ENCODE measurements at places on chromosomes 5 and 9.

DNA sequence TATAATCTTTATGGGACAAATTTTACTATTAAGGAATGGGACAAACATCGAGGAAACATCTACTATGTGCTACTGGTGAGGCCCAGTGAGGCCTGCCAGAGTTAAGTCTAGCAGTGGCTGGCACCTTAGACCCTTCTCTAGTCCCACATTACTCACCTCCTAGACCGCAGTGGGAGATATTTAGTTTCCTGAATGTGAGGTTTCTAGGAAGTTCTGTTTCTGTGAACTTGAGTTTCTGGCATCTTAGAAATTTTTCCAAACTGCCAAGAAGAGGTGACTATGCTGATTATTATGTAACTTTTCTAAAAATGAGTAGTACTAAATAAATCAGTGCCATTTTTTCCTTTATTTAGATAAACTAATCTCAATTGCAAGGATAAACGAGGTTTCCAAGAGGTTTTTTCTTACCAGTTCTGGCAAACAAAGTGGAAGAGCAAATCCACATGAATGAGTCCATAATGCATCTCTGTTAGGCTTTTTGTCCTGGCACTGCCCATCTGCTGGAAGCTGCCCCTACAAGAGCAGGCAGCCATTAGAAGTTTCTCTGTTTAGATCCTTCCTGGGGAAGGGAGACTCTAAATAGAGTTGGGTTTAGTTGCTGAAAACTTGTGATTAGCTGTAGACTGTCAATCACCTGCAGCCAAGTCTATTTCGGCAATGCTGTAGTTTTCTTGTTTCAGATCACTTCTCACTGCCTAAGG, 348.7 kb downstream of the MAN2A1 start:
- DNase-seq = no peak

- DNase-seq = no peak
Measured at GRCh38 chr9:70901746-70902145, 219.7 kb downstream of the TRPM3 start.

DNA sequence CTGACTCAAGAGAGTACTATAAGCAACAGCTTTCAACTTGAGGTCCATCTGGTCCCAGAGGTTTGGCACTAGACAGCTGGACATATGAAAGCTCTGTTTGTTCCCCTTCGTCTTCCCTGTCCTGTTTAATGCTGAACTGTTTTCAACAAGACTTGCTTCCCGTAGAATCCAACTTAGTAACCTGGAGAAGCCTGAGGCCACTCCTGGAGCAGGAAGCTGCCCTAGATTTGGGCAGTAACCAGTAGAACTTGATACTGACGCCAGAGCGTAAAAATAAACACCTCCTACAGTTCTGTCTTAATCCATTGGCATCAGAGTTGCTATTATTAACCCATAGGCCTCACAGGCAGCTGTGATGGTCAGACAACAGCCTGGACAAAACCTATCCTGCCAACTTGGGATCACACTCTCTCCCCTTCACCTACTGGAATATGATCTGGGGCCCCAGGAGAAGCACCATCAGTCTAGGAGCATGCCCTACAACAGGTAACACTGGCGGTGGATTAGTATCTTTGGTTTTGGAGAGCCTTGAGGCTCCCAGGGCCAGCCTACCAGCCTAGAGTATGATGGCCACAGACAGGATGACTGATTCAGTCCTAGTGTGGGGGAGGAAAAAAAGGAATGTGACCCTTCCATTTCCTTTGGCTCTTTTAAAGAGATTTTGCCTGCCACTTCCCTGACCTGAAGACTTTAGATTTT, 29.2 kb downstream of the RUSC2 start:
- DNase-seq = no peak

- no peak for DNase-seq
Measured at GRCh38 chr9:70260007-70260443, 1.2 kb downstream of the SMC5 start.

GRCh38 chr9:18473652-18474279, at the start of gene ADAMTSL1:
Gene ADAMTSL1 (plus strand): TSS chr9:18474153. CDS start chr9:18474233, 80 bp downstream.
- peak; percentile 77 for DNase-seq

DNA sequence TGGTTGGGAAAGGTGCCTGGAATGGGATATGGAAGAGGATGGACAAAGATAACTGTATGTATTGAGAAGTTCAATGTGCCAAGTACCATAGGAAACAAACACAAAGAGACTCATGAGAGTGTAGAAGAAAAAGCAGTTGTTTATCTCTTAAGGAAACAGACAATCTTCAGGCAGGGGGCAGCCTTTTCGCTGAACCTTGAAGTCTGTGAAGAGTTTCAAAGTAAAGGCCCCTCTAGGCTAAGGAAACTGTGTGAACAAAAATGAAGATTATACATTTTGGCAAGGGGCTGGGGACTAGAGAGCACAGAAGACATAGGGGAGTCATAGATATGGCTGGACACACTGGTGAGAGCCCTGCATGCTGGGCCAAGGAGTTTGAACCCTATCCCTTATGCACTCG, 27.5 kb upstream of the FRMPD1 start:
- DNase-seq = no peak

DNA sequence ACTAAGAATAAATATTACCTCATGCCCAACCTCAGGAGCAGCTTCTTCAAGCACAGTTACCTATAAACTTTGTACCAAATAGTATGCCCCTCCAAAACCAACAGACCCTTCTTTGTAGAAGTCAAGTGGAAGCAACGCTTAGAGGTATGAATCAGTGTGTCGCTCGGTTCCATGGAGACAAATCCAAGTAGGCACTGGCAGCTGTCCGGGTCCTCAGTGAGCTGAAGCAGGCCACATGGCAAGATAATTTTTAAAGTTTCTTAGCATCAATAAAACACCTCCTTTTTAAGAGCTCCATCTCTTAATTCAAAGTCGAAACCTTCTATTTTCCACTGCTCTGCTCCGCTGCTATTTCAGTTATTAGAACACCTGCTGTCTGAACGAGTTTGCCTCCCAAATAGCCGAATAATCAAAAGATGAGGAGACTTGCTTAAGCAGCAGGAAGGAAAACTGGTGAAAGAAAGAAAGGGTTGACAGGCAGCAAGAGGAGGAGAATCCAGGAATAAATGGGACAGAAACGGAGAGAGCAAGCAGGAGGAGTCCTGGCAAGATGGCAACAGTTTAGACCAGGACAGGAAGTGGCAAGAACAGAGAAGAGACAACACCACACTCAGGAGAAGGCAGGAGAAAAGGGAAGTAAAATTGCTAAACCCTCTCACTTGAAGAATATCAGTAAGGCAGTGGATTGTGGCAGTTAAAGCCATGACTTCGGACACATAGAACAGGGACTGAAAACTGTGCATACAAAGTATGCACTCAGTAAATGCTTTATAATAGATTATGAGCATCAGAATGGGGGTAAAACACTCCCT, 65.0 kb downstream of the PPP2R2B start:
- DNase-seq = no peak

DNA sequence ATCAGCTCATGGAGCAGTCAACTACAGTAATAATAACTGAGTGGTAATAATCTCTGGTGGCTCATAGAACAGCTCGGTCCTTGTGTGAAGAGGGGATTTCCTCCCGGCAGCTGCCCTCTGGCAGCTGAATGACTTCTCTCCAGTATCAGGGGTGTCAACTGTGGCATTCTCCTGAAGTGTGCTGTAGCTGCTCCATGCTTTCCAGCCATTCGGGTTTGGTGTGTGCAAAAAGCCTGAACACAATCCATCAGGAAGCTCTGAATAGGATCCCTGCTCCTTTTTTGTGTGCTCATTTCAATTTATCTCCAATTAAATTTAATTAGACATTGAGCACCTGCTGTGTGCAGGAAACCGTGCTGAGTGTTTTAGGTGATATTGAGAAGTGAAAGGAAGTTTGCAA, 59.8 kb upstream of the BARX1 start:
- DNase-seq = no peak

GRCh38 chr5:157335534-157336422, 69.9 kb downstream of the CYFIP2 start:
- DNase-seq = no peak

- peak; percentile 36 for DNase-seq
Measured at GRCh38 chr9:134061688-134062371, 6.0 kb downstream of the BRD3 start.

DNA sequence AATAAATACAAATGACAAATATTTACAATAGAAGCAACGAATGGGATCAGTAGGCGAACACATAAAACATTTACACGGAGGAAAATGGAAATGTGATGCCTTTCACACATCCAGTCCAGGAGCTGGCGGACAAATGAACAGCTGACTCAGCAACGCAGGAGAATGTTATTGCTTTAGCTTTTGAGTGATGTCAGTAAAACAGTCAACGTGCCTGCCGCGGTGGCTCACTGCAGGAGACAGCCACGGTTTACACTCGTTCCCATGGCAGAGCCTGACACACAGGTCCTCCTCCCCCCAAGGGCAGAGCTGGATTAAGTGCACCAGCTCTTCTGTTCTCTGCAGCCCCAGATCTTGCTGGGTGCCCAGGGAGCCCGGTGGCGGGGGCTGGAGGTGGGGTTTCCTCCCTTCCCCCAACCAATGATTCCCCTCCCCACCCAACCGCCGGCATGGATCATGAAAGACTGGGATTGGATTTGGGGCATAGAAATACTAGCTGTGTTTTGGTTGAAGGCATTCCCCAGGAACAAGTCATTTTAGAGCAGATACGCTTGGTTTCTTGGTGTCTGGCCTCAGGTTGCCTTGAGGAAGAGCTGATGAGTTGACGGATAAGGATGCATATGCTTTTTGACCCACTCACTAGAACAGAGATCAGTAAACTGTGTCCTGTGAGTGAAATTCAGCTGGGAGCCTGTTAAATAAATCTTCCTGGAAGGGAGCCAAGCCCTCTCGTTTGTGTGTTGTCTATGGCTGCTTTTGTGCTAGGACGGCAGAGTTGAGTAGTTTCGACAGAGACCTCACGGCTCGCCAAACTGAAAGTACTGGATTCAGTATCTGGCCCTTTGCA, 12.5 kb downstream of the STC2 start:
- DNase-seq = peak; percentile 85

DNA sequence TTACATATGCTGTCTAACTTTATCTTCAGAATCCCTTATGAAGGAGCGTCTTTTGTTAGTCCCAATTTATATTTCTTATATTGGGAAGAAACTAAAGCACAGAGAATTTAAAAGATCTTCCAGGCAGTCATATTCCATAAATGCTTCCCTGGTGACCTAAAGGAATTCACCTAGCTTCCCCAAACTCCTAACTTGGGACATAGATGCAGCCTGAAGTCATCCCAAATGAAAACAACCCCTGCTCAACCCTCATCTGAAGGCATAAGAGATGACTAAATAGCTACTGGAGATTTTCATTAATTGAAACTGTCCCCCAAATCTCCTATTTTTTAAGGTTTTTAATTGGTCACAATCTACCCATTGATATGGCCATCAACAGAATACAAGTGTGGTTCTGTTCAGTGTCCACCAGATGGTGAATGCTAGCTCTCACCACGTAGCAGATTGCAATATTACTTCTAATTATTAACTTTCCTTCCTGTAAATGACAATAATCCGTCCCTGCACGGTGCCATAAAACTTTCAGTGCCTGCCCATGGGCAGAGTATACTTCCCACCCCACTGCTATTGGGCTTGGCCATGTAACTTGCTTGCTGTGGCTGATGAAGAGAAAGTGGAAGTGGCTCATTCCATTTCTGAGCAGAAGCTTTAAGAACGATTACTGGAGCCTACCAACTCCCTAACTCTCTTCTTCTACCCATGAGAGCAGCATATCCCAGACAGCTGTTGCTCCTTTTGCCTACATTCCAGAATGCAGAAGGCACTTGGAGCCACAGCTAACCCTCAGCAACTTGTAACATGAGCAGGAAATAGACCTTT, 18.7 kb downstream of the PRUNE2 start:
- no peak for DNase-seq

DNA sequence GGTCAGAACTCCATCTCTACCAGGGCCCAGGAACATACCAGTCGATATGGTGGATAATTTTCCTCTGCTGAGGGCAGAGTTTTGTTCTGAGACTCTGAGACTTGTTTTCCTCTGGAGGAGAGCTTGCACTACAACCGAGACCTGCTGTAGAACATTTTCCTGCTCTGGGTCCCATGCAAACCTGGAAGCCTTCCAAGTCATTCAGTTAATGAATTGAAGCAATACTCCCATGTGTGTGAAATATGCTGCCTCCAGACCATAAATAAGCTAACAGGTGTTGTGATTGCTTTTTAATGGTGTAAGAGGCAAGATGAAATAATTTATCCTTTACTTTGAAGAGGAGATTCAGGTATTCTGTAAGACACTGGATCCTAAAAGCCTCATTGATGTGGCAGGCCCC, 372.8 kb downstream of the TMEM167A start:
- no peak for DNase-seq

GRCh38 chr5:96569332-96569731, 92.8 kb upstream of the CAST start:
- DNase-seq = no peak

GRCh38 chr9:87497604-87498045, at the start of gene DAPK1:
Gene DAPK1 (plus strand): TSS chr9:87497867. CDS start chr9:87499078, 1,211 bp downstream.
- no peak for DNase-seq

- no peak for DNase-seq
Measured at GRCh38 chr5:154607746-154608145, 129.7 kb upstream of the HAND1 start.

- no peak for DNase-seq
Measured at GRCh38 chr5:173688703-173689102, 72.3 kb upstream of the BOD1 start.

DNA sequence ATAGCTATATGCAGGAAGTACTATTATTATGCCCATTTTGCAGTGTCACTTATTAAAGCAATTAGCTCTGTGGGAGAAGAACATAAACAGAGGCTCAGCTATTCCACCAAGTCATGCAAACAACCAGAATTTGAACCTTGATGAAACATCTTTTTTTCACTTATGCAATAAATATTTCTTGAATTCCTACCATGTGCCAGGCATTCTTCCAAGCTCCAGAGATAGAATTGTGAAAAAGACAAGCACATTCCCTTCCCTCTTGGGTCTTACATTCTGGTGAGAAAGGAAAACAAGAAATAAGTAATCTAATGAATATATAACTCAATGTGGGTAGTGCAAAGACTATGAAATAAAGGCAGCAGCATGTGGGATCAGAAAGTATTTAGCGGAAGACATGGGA, 32.1 kb upstream of the ADRB2 start:
- DNase-seq = no peak

- DNase-seq = no peak
Measured at GRCh38 chr5:150764530-150764929, 5.7 kb upstream of the DCTN4 start.

- no peak for DNase-seq
Measured at GRCh38 chr5:76083555-76084495, 642 bp downstream of the SV2C start.

DNA sequence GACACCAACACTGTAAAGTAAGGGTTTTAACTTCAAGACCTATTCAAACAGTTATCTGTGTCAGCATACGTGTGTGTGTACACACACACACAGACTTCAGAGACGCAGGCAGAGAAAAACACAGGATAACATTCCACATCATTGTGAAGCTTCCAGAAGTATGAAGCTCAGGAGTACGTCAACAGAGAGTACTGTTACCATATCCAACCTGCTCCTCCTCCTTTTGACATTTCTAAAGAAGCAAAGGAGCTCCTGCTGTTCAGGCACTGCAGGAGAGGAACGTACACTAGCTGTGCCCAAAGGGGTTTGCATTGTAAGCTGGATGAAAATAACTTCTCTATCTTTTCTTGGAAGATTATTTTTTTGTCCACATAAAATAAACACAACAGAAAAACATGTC, 180.7 kb downstream of the MEF2C start:
- no peak for DNase-seq
